ENCODE measurements at places on chromosomes 5 and 9.

DNA sequence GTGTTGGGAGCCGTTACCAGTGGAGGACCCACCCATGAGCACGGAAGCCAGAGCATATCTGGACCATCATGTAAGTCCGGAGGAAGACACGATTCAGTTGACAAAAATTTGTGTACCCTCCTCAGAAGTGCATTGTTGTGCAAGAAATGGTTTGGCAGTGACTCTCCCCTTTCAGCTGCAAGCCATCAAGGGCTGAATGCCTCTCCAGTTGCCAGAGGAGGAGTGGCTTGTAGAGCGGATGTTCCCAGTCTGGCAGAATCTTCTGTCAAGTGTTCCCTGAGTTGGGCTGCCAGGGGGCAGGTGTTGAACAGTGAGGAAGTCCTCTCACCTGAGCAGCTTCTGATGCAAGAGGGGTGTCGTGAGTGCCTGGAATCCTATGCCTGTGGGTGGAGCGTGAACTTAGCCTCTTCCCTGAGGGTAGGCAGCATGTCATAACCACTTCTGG is 27.6 kb upstream of the CDKN2AIPNL start:
- no peak for DNase-seq

- DNase-seq: no peak
Measured at GRCh38 chr5:123125962-123126732, 37.1 kb downstream of the PRDM6 start.

GRCh38 chr9:935348-935965 is 41.0 kb upstream of the DMRT3 start:
- DNase-seq: no peak

DNA sequence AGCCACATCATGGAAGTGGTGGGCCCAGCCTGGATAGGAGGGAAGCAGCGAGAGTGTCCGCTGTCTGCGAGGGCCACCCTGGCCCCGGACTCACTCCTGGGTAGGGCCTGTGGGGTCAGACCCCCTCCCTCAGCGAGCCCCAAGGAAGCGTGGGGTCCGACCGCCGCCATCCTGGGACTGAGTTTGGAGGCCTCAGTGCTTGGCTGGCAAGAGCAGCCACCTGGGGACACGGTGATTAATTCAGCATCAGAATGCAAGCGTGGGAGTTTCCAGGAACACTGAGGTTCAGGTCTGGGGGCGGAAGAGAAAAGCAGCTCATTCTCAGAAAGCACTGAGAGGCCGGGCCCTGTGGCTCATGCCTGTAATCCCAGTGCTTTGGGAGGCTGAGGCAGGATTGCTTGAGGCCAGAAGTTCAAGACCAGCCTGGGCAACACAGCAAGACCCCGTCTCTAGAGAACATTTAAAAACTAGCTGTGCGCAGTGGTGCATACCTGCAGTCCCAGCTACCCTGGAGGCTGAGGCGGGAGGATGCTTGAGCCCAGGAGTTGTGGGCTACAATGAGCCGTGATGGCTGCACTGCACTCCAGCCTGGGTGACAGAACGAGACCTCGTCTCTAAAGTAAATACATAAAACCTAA is 18.3 kb upstream of the CAMSAP1 start:
- DNase-seq: no peak

- DNase-seq: no peak
Measured at GRCh38 chr5:128470663-128471062, 67.4 kb downstream of the FBN2 start.

- no peak for DNase-seq
Measured at GRCh38 chr9:130186051-130186450, 13.8 kb downstream of the NCS1 start.

GRCh38 chr5:36875790-36876298 is 725 bp upstream of the NIPBL start:
- DNase-seq: peak; percentile 91

- no peak for DNase-seq
Measured at GRCh38 chr5:71471193-71471592, 15.7 kb downstream of the BDP1 start.

DNA sequence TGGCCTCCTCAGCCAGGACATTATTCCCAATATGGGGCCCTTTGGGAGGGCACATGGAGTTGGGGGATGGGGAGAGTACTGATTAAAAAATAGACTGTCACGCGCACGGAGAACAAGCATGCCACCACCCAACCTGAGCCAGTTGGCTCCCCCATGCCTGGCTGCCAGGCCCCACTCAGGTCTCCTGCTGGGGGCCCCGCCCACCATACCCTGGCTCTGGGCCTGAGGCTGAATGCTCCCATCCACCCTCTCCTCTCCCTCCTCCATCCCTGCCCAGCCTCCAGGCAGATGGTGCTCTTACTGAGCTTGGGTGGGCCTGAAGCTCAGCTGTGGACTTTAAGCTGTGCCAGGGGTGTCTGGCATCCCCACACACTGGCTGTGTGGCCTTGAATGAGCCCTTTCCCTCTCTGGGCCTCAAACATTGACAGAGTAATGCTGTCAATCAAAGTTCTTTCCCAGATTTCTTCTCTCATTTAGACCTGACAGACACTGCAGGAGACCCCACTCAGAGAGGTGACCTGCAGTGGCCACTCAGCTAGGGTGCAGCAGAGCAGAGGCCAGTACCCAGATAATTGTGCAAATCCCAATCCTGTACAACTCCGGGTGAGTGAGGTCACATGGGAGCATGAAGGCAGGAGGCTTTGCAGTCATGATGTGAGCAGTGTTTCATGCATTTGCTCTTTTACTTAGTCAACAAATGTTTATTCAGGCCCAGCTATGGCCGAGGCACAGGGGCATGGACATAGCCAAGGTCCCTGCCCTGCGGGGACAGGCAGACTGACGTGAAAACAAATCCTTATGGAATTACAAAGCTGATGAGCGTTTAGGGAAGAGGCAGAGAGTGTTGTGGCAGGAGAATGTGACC is 9.8 kb upstream of the SYNPO start:
- no peak for DNase-seq

GRCh38 chr5:107554776-107555424 is 115.8 kb downstream of the EFNA5 start:
- DNase-seq: no peak

- DNase-seq: no peak
Measured at GRCh38 chr5:119395080-119395836, 39.4 kb downstream of the TNFAIP8 start.

- DNase-seq: peak; percentile 79
Measured at GRCh38 chr5:150154618-150155128, 972 bp downstream of the PDGFRB start.

DNA sequence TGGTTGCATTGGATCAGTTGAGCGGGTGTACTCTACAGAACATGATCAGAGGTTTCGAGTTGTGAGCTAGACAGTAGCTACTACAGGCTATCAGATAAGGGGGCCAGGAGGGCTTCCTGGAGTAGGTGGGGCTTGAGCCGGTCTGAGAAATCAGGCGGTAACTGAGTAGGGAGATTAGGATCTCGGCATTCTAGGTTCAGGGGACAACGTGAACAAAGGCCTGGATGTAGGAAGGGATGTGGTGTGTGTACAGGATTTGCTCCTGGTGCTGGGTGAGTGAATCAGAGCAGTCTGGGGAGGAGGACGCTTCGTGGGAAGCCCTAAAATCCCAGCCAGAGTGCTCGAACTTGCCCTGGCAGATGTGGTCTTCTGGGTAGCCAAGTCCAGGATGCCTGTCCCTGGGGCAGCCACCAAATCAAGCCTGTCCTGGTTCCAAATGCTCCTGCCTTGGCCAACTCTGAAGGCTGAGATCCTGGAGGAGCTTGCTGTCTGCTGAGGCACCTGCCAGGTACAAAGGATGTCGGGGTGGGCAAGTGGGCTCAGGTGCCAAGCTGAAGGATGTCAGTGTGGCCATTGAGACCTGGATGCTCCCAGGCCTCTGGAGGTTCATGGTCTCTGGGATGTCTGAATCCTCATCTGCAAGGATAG is 33.4 kb downstream of the STC2 start:
- no peak for DNase-seq

DNA sequence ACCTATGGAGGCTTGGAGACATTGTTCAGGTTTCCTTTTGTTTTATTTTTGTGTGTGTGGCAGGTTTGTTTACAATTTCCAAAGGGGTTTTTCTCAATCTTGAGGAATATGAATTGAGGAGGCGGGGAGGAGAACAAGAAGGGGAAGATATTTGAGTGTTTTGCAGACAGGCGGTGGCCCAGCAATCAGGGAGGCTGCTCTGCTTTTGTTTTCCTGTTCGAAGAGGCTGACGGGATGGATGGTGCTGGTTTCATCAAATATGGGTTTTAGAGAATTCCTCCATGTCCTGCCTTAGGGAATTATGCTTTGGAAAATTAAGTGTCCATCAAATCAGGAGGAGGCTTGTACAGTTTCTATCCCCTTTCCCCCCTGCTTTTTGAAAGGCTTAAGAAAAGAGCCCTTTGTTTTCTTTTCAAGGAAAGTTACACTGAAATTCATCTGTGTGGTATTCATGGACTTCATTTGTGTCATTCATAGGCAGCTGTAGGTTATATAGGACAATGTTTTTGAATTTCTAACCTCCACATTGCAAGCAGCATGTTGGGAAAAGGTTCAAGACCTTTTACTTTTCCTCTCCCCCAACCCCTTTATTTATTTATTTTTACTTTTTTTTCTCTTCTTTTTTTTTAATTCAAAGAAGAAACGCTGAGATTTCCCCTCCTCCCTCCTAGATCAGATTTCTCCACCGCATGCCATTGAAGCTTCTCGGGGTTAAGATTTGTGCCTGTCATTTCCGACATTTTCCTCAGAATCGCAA is 107.4 kb downstream of the ZNF462 start:
- DNase-seq: no peak

DNA sequence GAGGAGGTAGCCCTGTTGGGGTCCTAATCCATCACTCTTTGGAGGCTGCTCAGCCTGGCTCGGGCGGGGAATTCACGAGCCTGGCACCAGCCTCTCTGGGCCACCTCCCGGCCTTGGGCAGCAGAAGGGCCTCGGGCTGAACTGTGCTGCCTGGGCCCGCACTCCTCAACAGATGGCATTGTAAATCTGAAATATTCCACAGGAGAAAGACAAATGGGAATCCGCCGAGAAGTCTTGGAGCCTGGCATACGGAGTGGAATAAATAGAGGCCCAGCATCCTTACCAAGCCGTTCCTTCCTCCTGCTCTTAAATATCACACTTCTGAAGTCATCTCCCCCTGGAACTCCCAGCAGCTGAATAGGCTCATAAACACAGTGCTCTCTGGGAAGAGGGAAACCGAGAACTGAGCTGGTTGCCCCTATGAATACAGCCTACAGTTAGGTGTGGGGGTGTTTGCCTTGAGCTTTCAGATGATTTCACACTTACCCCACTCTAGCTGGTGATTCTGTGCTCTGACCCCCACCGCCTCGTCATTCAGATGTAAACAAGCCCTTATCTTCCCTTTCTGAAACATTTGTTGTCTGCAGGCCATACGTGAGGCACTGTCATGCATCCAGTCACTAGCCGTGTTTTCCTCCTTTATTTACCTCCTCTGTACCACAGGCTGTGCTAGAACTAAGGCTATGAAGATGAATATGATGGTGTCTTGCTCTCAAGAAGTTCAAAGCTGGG is 455.0 kb upstream of the CLINT1 start:
- DNase-seq: no peak

GRCh38 chr9:76718166-76718565 is 46.1 kb upstream of the PCA3 start:
- no peak for DNase-seq

DNA sequence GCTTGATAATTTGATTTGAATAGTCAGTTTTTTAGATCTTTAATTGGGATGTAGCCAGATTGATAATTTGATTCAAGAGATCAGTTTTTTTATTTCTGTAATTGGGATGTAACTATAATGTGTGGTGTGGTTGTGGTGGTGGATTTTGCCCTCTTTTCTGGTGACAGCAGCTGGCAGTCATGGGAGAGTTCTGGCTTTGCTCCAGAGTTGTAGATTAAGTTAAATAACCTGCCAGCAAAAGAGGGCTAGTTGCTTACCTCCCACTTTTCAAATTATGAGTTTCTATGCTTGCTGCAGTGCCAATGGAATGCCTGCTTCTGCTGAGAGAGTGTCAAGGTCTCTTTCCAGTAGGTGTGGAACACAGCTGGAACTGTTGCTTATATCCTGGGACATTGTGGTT is 315.1 kb downstream of the CCDC171 start:
- DNase-seq: no peak
